ENCODE measurements at places on chromosomes 5 and 9.

GRCh38 chr5:180631549-180632383, 17.6 kb downstream of the FLT4 start:
- DNase-seq = peak; percentile 26

- no peak for DNase-seq
Observed at GRCh38 chr5:82859451-82860140, 217.6 kb downstream of the TMEM167A start.

GRCh38 chr9:114098936-114099668, at the start of gene KIF12:
Gene KIF12 (minus strand): TSS chr9:114099292. CDS start chr9:114099276, 16 bp downstream.
- DNase-seq = peak; percentile 32

GRCh38 chr9:97714435-97714834, 17.3 kb upstream of the XPA start:
- no peak for DNase-seq

DNA sequence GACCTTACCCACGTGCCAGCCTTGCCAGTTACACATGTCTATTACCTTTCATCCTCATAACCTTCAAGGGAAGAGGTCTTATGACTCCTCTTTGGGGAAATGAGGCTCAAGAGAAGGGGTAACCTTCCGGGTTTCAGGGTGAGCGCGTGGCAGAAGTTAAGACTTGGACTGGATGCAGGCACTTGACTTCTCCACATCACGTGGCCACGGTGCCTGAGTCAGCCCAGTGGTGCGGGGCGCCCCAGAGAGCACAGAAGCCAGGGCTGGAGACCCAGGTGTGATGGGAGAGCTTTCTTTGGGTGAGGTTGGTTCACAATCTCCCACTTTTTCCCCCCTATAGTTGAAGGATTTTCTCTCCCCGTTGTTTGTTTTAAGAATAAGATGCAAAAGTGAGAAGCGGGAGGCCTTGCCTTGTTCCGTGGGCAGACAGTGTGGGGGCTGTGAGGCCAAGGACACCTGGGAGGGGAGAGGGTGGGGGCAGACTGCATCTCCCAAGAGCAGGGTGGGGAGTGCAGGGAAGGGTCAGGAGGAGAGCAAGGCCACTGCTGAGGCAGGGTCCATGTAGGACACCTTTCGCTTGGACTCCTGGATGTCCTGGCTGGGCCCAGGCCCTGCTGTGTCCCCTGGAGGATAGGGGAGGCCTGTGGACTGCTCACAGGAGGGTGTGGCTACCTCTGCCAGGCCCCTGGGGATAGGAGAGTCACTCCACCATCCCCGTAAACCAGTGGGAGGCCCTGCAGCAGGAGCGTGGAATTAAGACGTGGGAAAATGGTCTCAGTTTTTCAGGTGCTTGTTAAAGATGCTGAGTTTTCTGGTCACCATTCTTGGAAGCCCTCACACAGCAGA, 90.0 kb upstream of the CTSL start:
- no peak for DNase-seq

- DNase-seq = no peak
Observed at GRCh38 chr9:70773579-70773978, 347.8 kb downstream of the TRPM3 start.

GRCh38 chr5:168886157-168886556, 307.0 kb upstream of the PANK3 start:
- DNase-seq = no peak

DNA sequence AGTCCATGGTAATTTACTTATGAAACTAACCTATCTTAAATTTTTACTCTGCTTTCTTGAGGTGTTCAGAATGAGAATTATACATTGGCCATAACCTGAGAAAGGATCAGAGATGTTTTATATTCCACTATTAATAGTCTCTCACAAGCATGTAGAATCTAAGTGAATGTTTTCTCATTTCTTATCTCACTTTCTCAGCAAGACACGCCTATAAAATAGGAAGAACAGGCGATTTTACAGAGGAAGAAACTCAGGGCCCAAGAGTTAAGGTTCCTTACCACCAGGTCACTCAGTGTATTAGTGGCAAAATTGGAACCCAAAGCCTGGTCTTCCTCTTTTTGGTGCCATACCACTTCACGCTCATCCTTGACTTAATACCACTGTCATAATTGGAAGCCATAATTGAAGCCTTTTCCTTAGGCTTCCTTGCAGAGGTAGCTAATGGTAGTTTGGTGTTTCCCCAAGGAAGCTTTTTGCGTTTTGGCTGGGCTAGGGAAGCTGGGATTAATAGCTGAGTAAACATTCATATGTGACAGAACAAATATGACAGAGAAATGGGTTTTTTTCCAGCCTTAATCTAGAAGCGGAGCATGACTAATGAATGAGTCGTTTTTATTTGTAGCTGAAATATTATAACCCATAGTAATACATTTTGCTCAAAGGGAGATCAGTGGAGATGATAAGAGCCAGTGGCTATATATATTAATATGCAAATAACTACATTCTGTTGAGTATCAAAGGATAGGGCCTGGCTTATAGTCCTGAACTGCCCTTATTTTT, 16.9 kb downstream of the HMGXB3 start:
- no peak for DNase-seq

GRCh38 chr5:161007879-161008278, 155.9 kb upstream of the ATP10B start:
- no peak for DNase-seq
